Stimulated activated CD8-positive, alpha-beta memory T cell treated with anti-CD3 and anti-CD28 coated beads, Interleukin-4, amount 100 ng/mL, for 4 hours (primary cell): ENCODE measurements at places on chromosomes 6 and 20.

GRCh38 chr6:130982941-130983456 is 80.0 kb downstream of the EPB41L2 start:
- no peak for DNase-seq

- no peak for DNase-seq
Observed at GRCh38 chr6:24906314-24906713, 29.4 kb downstream of the RIPOR2 start.

GRCh38 chr20:63082308-63082938 is 75.7 kb upstream of the BHLHE23 start:
- no peak for DNase-seq

DNA sequence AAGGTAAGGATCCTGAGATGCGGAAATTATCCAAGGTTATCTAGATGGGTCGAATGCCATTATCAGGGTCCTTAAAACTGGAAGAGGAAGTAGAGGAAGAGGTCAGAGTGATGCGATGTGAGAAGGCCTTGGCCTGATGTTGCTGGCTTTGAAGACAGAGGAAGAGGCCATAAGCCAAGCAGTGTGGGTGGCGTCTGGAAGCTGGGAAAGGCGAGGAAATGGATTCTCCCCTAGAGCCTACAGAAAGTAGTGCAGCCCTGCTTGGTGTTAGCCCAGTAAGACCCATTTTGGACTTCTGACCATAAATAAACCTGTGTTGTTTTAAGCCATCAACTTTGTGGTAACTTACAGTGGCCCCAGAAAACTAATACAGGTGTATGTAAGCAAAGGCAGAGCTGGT is 2.0 kb downstream of the SRXN1 start:
- no peak for DNase-seq

GRCh38 chr6:104484626-104485025 is 375.1 kb downstream of the HACE1 start:
- DNase-seq: no peak

GRCh38 chr6:77011929-77012545 is 451.3 kb downstream of the HTR1B start:
- DNase-seq: no peak

DNA sequence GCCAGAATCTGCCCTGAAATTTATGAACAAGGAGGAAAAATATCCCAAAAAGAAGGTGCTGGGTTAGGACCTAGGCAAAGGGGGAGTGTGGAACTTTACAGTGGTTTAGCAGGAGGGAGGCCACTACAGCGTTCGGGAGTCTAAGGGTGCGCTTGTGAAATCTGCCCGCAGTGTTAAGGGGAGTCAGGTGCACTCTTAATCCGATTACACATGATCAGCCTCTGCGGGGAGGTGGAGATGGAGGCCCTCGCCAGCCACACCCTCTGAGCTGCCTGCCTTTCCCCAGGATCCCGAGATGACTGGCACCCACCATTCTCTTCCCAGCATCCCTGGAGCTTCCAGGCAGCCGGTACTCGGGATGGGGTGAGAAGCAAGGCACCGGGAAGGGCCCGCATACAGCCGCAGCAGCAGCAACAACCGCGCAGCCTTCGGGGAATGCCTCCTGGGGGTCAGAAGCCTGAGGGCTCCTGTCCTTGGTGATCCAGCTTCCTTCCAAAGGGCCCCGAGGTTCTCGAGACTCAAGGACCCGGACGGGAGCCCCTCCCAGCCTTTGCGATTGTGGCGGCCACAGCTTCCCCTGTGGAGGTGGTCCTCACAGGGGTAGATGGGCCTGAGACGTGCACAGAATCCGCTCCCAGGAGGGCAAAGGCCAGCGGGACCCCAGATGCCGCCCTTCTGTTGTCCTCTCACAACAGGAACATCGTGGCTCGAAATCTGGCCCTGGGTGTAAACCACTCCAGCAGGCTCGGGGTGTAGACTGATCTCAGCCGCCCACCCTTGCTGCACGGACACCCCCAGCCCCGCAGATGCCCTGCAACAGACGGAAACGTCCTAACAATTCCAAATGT is 57.3 kb upstream of the CST7 start:
- no peak for DNase-seq

DNA sequence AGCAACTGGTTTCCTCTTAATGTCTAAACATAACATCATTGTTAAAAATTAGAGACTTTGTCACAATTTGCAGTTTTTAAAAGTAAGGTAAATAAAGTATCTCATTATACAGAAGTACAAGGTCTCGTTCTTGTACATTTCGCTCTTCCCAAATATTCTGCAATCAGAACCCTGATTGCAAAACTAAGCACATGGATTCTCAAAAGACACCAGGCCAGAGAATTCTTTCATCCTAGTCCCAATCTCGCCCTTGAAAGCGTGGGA is 355 bp upstream of the AKAP7 start:
- DNase-seq: no peak

GRCh38 chr6:56513631-56514030 is 129.1 kb downstream of the DST start:
- DNase-seq: no peak
